Progenitor cell of endocrine pancreas (in vitro differentiated cells): ENCODE measurements at places on chromosomes 5 and 9.

- DNase-seq, result no peak
Observed at GRCh38 chr5:109199799-109200620, 209.8 kb downstream of the PJA2 start.

DNA sequence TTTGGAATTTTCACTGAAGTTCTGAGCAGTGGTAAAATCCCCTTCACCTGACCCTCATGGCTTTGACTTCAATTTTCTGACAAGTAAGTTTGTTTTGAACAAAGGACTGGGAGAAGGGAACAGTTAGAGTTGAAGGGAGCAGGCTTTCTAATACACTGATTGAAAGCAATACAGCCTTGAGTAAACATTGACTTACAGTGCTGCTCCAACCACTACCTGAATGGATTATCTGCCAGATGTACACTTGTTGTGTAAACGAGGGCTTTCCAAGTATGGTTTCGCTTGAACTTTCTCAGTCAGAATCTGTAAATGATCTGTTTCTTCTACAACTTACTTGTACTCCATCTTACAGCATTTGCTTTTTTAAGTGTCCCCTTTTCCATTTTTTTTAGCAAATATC is 1414.9 kb upstream of the NUDT12 start:
- no peak for DNase-seq

DNA sequence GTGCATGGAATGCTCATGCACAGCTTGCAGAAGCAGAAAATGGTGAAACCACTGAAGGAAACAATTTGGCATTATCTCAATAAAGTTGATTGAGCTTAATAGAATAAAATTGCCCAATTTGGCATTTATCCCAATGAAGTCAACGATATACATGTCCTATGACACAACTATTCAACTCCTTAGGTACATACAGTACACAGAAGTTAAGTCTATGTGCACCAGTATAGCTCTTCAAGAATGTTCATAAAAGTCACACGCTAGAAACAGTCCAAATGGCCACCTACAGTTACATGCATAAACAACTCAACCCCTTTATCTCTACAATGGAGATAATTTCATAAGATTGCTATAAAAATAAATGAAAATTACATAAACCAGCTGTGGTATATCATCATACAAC is 184.5 kb downstream of the DENND1A start:
- no peak for DNase-seq

GRCh38 chr9:14652729-14653377 is 40.4 kb downstream of the ZDHHC21 start:
- DNase-seq, result no peak

DNA sequence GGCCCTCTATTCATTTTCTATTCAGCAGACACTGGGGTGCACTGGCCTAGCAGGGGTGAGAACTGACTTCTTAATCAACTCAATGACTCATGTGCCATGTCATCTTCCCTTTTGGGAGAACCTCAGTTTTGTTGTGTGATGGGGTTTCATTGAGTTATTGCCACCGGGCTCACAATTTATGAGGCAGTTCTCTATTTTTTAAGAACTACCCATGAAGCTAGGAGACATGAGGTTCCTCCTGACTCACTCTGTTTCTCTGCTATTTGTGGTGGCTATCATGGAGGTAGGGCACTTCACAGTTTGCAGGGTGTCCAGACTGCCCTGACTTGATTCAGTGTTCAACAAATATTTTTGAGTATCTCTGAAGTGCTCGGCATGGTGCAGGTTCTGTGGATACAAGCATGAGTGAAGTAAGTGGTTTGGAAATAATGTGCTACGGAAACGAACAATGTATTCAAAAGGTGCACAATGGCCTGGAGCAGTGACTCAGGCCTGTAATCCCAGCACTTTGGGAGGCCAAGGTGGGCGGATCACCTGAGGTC is 39.3 kb downstream of the SPARC start:
- DNase-seq, result no peak

DNA sequence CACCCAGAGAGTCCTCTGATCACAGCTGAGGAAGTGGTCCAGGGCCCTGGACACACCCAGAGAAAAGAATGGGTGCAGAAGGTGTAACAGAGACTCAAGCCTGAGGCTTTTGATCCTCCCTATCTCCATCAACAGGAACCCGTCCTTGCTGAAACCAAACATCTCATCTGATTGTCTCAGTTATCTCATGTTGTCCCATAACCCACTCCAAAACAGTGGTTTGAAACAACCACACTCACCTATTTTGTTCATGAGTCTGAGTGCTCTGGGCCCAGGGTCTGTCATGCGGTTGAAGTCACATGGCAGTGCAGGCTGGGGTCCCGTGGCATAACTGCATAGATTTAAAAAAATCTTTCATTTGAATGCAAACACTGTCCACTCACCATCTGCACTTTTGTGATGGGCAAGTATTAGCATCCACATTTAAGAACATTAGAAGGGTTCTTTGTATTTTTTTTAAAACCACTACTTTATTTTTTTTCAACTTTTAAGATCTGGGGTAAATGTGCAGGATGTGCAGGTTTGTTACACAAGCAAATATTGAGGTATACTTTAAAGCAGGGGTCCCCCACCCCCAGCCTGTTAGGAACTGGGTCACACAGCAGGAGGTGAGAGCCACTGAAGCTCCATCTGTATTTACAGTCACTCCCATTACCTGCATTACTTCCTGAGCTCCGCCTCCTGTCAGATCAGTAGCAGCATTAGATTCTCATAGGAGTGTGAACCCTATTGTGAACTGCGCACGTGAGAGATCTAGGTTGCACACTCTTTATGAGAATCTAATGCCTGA is 255.8 kb downstream of the ROR2 start:
- no peak for DNase-seq

- no peak for DNase-seq
Observed at GRCh38 chr5:177100714-177101121, 14.0 kb downstream of the FGFR4 start.

DNA sequence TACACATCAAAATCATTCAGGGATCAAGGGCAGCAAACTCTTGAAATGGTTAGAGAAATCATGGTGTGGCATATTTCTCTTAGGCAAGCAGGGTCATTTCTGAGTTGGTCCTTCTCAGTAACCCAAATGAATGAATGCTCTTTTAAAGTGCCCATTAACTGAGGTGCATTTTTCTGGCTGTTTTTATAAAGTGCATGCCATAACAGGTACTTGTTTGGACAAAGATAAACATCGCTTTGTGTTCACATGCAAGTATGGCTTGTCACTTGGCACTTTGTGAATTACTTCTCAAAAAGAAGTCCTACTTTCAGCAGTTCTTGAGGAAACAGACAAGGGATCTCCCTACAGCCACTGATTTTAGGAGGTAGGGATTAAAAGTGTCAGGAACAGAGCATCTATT is 64.8 kb upstream of the IFNE start:
- no peak for DNase-seq

GRCh38 chr5:40447438-40447837 is 232.3 kb upstream of the PTGER4 start:
- DNase-seq, result no peak

- no peak for DNase-seq
Observed at GRCh38 chr9:7536310-7536939, 263.2 kb downstream of the DMAC1 start.

DNA sequence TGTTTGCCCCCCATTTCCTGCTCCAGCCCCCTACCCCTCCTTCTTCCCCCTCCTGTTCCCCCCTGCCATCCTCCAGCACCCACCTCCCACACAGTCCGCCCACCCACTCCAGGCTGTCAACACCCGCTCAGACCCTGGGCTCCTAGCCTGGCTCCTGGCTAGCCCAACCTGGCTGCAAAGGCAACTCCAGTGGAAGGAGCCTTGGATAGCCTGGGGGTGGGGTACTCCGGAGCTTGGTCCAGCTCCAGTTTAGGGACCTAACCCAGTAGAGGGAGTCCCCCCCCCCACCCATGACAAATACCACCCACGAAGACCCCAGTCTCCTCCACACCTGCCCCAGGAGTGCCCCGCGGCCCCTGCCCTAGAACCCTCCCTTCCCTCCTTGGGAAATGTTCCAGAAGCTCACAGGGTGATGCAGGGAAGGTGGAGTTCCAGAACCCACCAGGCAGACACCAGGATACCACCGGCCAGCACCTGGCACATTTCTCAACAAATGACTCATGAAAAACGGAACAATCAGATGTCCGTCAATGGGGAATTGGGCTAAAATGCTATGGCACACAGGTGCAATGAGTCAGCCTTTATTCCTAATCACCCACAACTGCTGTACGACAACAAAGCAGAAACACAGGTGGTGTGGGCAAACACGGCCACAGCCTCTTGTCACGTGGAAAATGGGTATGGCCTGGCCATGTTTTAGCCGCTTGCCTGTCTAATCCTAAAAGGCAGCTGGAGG is 901 bp upstream of the SLC12A7 start:
- DNase-seq, result no peak

DNA sequence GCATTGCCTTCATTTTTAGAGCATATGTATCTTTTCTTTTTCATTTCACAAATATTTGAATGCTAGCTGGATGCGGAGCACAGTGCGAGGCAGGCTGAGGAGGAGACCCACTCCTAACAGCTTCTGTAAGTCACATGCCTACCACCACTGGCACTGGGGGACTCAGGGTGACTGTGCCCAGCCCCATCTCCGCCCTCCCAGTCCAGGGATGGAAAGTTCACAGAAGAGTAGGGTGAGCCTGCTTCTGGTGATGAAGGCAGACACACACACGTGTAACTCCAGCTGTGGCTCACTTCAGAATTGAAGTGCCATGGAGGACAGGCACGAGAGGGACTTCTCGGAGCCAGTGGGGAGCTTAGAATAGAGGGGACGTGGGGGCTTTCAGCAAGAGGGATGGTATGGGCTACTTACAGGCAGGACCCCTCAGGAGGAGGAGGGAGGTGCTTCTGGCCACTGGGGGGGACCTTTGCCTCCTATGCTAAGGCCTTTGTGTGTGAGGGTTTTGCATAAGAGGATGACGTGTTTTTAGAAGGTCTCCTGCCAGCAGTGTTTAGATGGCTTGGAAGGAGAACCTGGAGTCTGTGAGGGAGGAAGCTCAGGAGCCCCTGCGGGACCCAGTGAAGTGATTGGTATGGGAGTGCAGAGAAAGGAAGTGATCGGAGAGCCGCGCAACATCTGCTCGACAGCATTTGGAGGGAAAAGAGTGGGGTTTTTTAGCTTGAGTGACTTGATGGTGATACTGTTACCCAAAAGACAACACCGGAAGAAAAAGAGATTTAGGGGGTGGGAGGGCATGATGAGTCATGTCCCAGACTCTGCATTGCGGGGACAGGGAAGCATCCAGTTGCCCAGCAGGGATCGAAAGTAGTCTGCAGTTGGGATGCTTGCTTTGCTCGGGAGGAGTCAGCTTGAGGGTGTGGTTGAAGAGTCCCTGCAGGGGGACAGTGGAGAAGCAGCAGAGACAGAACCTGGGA is 163.5 kb upstream of the OTULINL start:
- DNase-seq, result no peak

GRCh38 chr5:67636850-67637524 is 440.4 kb upstream of the CD180 start:
- DNase-seq, result no peak

DNA sequence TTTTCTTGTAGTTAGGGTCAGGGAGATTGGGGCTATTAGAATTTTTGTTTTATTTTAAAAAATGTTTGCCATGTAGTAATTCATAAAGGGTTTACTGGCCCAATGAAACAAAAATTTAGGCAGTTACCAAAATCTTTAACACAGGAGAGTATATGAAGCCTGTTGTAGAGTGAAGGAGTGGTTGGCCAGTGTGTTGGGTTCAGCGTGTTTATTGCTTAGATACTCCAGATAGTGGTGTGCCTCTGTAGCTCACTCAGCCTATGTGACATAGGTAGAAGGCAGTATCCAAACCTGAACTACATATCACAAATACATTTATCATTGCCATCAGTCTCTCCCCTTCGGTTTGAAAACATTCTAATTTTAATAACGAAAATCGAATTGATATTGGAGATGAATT is 1.2 kb downstream of the TEK start:
- DNase-seq, result no peak

DNA sequence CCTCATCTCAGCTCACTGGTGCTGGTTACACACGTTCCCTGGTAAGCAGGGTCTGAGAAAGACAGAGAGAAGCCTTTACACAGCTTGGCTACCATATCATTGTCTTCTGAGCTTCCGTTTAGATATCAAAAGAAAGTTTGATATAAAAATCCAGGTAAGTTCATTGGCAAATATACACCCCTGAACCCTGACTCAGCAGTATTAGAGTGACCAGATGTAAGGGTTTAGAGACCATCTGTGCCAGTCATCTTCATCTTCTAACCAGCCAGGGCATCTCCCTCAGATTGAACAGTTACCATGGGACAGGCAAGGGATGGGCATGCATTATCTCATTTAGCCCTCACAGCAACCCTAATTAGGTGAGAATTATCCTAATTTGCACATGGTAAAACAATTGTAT is 232.1 kb downstream of the MED10 start:
- no peak for DNase-seq

DNA sequence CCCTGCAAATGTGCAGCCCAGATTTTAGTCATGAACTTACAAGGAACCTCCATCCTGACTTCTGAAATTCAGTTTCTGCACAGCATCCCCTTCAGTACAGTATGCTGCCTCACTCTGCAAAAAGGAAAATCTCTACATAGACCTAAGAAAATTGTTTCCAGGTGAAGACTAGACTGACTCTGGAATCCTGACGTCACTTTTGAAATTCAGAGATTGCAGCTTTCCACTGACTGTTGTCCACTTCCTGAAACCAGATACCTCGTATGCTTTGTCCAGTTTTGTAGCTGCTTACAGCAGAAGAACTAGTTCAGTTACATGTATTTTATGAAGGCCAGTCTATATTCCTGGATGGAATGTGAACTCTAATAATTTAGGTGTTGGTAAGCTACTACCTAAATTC is 629.3 kb upstream of the ST8SIA4 start:
- DNase-seq, result no peak

DNA sequence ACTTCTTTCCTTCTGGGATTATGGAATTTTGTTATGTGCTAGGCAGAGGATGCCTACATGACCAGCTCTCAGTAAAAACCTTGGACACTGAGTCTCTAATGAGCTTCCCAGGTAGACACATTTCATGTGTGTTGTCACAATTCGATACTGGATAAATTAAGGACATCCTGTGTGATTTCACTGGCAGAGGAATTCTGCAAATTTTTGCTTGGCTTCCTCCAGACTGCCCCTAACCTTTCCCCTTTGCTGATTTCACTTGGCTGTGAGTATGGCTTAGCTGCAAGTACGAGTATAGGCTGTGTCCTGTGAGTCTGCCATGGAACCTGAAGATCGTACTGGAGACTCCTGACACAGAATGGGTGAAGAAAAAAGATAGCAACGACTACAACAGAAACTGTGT is 47.6 kb downstream of the MRPS27 start:
- no peak for DNase-seq

- DNase-seq, result no peak
Observed at GRCh38 chr5:82325155-82325554, 47.0 kb upstream of the RPS23 start.

- DNase-seq, result peak; percentile 21
Observed at GRCh38 chr9:73023025-73023541, 70.2 kb upstream of the ALDH1A1 start.

- DNase-seq, result no peak
Observed at GRCh38 chr9:128243215-128244018, 32.4 kb downstream of the GOLGA2 start.

- DNase-seq, result peak; percentile 67
Observed at GRCh38 chr9:101449071-101449721, 13.6 kb upstream of the ALDOB start.
